Suppressor macrophage treated with lipopolysaccharide for 4 hours (primary cell): ENCODE measurements at places on chromosomes 16 and 17.

DNA sequence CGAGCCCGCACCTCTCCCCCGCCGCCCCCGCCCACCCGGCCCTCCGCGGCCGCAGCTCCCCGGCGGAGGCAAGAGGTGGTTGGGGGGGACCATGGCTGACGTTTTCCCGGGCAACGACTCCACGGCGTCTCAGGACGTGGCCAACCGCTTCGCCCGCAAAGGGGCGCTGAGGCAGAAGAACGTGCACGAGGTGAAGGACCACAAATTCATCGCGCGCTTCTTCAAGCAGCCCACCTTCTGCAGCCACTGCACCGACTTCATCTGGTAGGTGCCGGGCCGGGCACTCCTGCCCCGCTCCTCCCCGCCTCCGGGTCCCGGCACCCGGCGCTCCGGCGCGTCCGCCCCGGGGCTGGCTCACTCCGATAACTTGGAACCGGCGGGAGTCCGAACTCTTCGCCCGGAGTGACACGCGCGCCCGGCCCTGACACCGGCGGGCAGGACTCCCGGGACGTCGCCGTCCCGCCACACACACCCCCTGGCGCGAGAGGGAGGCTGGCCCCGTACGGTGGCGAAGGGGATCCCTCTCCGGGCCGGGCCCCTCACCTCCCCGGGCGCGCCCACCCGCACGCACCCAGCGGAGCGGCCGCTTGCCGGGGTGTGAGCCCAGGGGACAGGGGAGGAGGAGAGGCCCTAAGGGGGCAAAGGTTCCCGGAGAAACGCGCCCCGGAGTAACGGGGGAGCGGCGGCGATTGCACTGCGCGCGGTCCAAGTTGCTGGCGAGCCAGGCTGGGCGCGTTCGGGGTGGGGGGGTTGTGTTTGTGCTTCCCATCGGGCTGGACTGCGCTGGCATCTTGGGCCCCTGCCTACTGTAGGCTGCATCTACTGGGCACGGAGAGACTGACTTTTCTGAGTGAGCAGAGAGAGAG lies 581 bp downstream of the PRKCA start:
- DNase-seq: peak; percentile 34

DNA sequence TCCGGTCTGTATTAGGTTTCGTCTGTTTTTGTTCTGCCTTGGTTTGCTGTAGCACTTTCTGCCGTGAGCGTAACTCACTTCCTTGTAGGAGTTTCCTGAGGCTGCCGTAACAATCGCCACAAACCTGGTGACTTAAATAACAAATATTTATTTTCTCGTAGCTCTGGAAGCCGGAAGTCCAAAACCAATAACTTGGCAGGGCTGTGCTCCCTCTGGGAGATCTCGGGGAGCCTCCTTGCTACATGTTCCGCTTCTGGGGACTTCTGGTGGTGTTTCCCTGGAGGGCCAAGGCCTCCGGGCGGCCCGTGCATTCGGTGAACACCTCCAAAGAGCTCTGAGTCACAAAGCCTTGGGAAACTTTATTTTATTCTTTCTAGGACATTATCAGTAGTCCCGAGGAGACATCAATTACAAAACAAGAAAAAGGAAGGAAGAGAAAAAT lies 6.8 kb upstream of the WDR45B start:
- peak; percentile 63 for DNase-seq

DNA sequence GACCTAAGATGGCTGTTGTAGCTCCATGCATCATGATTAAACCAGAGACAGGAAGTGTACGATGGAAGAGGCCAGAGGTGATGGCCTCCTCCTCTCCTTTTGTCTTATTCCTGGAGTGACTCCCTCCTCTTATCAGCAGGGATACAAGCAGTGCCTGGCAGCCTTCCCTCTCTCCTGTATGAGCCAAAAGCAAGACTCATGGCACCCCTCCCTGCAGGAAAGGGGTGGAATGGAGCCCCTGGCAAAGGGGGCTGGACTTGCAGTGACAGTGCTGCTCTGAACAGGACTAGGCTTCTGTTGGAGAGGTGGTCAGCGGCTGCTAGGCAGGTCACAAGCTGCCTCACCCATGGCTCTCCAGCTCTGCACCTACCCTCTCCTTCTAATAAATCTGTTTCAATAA lies 8.4 kb downstream of the TXNL4B start:
- no peak for DNase-seq

- no peak for DNase-seq
Measured at GRCh38 chr17:7190276-7190917, 11.2 kb upstream of the ASGR1 start.

DNA sequence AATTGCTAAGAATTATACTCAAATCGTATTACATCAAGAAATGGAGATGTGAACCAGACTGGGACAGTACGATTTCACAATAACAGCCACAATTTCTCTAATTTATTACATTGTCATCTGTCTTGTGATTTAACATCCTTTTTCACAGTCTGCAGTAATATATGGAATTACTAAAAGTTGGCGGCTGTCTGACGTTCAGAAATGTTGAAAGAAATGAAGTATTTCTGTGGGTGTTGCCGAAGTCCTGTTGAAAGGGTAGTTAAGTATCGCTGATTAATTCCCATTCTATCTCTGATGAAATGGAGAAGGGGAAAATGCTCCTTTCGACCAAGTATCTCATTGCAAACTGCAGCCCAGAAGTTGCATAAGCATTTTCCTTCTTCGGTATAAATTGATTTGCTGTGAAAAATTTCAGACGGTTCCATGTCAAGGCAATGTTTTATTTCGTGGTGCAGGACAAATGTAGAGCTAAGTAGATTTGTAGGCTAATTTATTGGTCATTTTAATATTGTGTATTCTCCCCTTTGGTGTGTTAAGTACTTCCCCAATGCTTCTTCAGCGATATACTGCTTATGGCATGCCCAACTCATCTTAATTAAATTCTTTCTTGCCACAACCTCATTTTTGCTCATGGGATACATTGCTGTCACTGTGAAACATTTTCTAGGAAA lies 775.2 kb upstream of the RBFOX1 start:
- peak; percentile 31 for DNase-seq

- DNase-seq: no peak
Measured at GRCh38 chr17:59149841-59150511, 5.0 kb downstream of the SKA2 start.

DNA sequence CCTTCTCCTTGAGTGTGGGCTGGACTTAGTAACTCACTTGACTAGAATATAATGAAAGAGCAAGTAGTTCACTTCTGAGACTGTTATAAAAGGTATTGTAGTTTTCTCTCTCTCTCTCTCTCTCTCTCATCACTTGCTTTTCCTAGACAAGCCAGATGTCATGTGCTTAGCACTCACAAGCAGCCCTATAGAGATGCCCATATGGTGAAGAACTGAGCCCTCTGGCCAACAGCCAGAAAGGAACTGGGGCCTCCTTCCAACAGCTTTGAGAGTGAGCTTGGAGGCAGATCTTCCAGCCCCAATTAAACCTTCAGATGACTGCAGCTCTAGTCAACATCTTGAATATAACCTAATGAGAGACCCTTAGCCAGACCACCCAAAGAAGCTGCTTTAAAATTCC lies 440.5 kb downstream of the GRIN2A start:
- DNase-seq: no peak

DNA sequence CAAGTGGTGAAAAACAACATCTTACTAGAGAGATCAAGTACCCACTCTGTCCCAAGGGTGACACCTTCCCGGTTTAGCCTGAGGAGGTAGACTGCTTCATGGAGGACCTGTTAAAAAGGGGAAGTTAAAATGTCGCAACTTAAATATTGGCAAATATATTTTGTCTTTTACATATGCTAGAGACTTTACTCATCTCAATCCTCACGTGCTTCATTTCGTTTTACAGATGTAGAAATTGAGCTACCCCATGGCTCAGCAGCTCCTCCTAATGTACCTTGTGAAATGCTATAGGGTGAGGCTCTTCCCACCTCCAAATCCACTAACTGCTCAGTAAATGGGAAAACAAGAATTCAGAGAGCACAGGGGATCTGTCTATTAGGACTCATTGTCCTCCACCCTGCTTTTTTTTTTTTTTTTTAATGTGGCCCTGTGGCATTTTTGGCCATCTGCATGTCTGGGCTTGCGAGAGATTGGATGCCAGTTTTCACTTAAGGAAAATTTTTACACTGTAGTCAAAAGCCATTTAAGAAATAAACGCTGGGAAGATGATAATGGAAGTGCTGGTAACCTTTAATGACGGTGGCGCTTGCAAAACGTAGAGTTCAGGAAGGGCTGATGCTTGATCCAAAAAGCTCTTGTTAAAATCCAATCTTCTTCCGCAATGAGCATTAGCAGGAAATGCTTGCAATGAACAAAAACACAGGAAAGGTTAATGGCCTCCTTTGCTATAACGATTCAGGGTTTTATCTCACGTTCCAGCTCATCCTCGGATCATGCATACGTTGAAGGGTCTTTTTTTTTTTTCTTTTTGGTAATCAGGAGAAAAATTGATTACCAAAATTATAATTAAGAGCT lies 39.8 kb downstream of the HSBP1 start:
- peak; percentile 83 for DNase-seq

DNA sequence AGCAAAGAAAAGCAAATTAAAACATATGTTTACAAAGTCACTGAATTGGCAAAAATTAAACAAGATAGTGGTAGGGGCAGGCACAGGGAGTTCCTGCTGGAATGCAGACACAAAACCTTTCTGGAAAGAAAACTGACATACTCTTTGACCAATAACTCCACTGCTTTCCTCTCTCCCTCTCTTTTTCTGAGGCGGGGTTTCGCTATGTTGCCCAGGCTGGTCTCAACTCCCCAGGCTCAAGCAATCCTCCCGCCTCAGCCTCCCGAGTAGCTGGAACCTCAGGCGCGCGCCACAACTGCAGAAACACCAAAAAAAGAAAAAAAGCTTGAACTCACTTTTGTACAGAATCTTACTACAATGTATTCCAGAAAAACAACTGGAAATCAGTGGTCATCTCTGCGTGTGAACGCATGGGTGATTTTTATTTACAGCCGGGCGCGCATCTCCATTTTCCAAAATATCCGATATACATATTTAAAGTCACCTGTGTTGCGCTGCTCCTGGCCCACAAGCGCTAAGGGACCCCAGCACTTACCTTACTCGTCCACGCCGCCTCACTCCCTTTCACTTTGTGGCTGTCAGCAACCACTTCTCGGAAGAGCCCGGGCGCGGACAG lies 480 bp downstream of the TXNL4B start:
- peak; percentile 56 for DNase-seq

- no peak for DNase-seq
Measured at GRCh38 chr17:28684963-28685362, 23.0 kb downstream of the SUPT6H start.

DNA sequence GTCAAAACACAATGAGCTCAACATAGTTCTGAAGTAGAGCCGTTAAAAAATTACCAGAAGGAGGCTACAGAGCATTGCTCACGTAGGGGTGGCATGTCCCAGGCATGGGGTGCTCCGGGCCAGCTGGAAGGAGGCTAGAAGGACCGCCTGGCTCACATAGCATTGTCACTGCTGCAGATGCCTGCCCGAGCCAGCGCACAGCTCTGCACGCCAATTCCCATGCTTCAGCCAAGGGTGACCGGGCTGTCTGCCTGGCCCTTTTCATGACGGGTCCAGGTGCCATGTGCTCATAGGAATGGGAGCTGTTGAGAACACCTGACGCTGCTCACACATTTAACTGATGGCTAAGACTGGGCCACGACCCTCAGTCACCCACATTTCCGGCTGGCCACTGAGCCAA lies 228.9 kb upstream of the FOXF1 start:
- no peak for DNase-seq

GRCh38 chr16:4264546-4264945 lies 8.3 kb downstream of the TFAP4 start:
- DNase-seq: no peak

DNA sequence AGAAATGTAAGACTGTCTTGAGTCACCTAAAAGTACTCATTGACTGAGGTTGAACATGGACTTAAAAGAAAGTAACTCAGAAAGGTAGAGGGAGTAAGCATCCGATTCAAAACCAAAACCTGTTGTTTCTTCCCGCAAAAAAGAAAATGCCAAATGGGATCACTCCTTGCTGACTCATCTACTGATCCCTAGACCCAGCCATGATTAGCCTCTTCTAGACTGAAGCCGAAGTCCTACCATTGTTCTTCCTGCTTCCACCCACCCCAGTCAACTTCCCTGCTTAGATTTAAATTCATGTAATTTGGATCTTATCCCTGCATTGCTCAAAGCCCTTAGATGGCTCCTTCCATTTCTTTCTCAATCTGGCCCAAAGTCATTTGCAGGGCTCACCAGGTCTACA lies 760.5 kb upstream of the SOX9 start:
- DNase-seq: no peak

DNA sequence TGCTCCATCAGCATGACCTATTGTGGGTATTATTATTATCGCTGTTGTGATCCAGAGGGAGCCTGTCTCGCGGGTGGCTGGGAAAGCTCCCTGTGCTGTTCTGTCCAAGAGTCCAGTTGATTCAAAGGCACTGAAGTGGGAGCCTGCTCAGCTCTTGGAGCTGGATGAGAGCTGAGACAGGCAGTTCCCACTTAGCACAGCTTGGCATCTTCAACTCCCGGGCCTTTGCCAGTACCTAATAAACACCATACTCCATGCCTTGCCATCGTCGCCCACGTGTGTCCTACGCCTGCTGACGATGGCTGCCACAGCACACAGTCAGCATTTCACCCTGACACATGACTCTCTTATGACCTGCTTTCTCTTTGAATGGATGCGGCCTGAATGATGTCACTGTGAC lies 32.6 kb downstream of the RTN4RL1 start:
- no peak for DNase-seq

GRCh38 chr16:87731607-87732006 lies 34.2 kb downstream of the KLHDC4 start:
- no peak for DNase-seq

- no peak for DNase-seq
Measured at GRCh38 chr17:82667668-82668000, 19.4 kb upstream of the WDR45B start.

DNA sequence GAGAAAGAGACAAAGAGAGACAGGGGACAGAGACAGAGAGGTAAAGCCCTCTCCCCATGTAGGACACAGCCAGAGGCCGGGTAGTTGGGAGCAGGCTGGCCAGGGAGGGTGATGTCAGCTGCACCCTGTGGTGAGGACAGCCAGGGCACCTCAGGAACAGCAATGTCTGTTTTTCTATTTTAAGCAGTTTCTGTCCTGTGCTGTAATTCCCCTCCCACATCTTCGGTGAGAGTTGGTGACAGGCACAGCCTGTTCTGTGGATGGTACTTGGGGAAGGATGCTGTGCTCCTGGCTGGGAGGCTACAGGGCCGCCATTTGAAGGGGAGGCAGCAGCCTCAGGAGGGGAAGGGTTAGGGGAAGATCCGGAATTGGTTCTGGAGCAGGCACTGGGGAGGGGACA lies 163.5 kb downstream of the SDK2 start:
- no peak for DNase-seq

- DNase-seq: no peak
Measured at GRCh38 chr17:1963250-1963649, 61.9 kb downstream of the RTN4RL1 start.

GRCh38 chr16:77298418-77299360 lies 99.5 kb downstream of the SYCE1L start:
- no peak for DNase-seq

- DNase-seq: no peak
Measured at GRCh38 chr17:45833920-45834319, 10.8 kb upstream of the SPPL2C start.

DNA sequence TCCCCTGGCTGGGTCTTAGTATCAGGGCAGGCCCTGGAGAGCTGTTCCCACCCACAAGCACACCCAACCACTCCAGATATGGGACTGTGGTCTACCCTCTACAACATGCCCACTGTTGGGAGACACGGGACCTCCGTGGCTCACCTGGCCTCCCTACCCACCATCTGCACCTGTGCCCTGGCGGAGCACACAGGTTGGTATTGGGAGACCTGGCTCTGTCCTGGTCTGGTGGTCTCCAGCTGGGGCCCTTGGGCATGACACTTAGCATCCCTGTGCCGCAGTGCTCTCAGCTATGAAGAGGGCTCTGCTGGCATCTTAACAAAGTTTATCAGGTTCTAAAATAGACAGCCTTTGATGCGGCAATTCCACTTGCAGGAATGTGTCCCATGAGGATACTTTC lies 5.8 kb downstream of the C16orf95 start:
- no peak for DNase-seq
